ENCODE measurements at places on chromosomes 13 and 19.

- DNase-seq: no peak
Observed at GRCh38 chr13:112131081-112131712, 64.2 kb downstream of the SOX1 start.

DNA sequence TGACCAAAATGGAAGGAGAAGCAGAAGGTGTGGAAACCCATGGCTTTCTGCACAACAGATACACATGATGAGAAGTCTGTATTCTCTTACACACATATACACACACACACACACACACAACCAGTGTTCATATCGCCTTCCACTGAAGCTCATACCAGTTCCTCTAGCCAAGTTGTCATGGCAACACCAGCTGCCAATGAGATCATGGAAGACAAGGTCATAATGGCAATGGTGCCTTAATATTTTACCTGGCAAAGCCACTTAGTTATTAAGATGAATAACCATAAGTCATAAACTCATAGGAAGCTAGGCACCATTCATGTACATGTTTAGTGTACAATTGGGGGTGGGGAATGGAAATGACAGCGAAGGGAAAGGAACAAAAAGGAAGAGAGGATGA lies 2.6 kb upstream of the DHRS12 start:
- DNase-seq: no peak

DNA sequence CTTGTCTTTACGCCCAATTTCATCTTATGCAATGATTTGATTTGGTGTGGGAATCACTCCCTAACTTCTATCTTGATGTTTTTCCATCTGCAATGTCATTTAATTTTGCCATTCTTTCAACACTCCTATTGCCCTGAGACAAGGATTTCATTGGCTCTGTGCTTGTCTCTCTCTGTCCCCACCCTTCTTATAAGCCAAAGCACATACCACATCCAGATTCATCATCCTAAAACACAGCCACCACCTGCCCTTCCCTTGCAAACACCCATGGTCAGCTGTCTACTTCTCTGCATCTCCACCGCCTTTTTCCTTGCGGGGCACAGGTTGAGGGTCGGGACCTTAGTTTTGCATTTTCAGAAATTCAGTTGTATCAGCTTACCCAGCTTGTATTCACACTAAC lies 225.8 kb upstream of the SOX21 start:
- DNase-seq: no peak

- no peak for DNase-seq
Observed at GRCh38 chr19:45526143-45526542, 18.9 kb downstream of the VASP start.

GRCh38 chr19:46202872-46203860 lies 26.4 kb upstream of the IGFL1 start:
- DNase-seq: no peak

- peak; percentile 28 for DNase-seq
Observed at GRCh38 chr13:44573790-44574465, 2.2 kb downstream of the TSC22D1 start.

DNA sequence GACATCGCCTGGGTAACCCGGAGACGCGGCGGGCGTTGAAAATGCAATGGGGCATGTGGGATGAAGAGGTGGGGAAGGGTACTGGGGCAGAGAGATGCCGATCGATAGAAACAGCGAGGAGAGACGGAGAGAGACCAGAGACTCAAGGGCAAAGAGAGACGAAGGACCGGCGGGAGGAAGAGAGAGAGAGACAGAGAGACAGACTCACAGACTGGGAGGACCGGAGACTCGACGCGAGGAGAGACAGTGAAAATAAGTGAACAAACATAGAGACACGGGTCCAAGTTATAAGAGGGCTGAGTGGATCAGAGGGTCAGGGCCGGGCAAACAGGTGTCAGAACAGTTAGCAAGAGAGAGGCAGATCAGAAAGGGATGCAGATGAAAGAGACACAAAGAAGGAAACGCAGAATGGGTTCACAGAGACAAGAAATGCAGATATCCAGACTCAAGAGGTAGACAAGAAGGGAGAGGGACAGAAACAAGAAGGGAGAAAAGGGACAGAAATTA lies 576 bp upstream of the MZF1 start:
- DNase-seq: no peak

GRCh38 chr19:48413879-48414587 lies 20.6 kb downstream of the GRIN2D start:
- no peak for DNase-seq

DNA sequence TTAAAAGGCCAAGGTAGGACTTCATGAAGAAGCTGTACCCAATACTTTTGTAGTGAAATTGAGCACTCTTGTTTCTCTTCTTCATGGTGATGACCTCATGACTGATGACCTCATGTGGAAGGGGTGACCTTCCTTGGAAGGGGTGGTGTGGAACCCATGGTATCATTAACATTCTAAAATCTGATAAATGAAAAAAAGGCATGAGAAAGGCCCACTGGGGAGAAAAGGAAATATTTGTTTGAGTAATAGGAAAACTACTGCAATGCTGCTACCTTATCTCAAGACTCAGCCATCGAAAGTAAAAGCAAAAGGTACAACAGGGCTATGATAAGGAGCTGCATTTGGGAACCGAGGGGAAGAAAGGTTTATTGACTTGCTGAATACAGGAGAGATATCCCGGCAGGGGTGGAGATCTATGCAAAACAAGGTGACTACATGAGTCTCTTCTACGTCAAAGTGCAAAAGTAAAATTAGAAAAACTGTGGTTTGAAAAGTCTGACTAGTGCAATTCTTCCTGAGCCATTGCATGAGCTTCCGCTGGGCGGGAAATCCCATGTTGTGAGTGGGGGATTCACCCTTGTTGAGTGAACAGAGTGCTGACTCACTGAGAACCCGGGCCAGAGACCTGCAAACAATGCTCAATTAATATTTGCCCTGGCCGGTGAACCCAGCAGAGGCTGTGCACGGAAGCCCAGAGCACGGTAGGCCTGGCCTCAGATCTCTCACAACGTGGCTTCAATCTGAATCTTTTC lies 138.9 kb upstream of the RFC3 start:
- DNase-seq: no peak

GRCh38 chr19:800360-801029 lies 3.2 kb downstream of the PTBP1 start:
- no peak for DNase-seq

DNA sequence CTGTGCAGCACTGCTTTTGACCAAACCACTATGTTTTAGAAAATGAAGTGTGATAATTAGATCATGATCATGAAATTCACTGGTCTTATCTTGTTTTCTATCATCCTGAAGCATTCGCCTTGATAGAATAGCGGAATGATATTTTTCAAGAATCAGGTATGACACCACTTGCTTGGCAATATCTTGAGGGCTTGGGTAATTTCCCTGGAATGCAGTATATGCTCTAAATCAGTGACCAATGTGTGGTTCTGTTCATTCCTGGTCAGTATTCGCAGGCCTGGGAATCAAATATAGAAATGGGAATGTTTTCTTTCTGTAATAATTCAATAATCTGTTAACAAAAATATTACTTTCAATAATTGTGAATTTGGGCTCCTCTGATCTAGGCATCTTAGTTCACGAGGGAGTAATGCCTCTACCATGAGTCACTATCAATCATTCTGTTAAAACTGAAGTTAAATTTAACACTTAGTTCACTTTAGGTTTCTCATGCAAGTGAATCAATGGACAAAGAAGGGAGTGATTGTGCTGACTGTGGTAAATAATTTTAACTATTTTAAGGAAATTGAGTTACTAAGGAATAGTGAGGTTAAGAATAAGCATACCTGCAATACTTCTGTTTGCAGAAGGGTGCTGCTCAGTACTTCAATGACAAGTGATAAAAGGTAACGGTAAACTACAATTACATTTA lies 137.9 kb downstream of the PCDH20 start:
- no peak for DNase-seq

- DNase-seq: no peak
Observed at GRCh38 chr13:85095418-85096272, 703.6 kb downstream of the SLITRK6 start.

DNA sequence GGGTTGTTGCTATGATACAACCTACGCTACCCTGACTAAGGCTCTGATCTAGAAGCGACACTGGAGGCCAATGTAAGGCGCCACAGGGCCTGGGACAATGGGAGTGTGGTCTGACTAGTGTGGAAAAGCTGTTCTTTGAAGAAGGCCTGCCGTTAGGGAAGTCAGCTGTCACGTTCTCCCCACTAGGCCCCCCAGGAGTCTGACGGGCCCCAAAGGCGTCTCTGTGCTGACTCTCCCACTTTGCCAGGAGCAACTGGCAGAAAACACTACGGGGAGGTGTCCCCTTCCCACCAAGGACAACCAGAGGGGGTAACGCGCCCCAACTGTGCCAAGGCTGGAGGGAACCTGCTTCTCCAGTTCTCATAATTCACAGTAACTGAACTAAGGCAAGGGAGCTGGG lies 25.3 kb upstream of the EIF3G start:
- no peak for DNase-seq

DNA sequence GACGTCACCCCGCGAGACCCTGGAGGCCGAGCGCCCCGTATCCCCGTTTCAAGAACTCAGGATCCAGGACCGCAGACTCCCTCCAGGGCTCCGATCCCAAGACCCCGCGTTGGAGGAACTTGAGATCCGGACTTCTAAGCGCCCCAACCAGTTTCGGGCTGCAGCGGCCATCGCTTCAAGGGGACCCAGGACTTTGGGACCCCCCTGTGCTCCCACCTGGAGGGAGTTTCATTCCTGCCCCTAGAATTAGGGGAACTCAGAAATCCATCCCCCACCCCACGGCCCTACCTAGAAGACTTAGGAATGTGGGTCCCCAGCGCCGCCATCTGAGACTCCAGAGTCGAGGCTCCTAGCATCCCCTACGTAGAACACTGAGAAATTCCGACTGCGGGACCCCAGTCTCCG lies 400 bp downstream of the PLEKHG2 start:
- DNase-seq: no peak

DNA sequence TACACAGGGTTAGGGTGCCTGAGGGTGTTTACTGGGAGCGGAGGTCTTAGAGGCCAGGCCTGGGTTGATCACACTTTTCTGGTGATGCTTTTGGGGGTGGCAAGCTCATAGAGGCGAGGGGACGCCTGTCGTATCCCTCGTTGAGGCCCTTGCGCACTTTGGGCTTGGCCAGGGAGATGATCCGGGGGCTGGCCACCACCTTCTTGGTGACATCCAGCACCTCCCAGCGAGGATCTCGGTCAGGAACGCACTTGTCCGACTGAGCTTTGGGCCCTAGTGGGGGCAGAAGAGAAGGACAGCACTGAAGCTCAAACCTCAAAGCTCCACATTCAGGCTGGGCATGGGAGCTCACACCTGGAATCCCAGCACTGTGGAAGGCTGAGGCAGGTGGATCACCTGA lies 17.6 kb upstream of the MIER2 start:
- no peak for DNase-seq

DNA sequence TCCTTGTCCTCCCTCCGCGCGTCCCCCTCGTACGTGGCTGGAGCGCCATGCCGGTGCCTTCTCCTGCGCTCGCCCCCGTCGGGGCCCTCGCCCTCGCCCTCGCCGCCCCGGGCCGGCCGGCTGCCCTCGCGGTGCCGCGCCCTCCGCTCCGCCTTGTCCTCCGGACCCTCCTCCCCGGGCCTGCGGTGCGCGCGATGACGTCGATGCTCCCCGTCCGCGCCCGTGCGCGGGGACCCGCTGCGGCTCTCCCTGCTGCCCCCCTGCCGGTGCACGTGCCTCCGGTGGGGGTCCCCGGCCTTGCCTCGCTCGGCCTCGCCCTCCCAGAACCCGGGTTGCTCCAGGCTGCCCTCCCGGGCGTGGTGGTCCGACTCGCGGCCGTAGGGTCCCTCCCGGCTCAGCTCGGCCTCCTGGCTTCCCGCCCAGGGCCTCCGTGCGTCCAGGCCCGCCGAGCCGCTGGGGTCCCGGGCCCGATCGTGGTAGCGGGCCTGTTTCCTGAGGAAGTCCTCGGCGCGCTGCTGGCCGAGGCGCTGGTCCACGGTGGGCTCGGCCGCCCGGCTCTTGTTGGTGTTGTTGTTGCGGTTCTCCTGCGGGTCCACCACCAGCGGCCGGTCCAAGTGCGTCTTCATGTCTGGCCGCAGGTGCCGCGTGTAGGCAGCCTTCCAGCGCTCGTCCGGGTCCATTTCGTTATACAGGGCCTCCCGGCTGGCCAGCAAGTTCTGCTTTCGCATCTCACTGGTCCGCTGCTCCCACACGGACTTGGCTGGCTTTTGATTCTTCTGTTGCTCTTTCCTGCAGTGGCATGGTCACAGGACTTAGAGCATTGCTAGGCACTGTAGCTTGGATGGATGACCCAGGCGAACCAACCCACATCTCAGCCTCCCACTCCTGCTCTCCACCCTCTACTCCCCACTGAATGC lies 148.6 kb downstream of the IER2 start:
- no peak for DNase-seq

- no peak for DNase-seq
Observed at GRCh38 chr13:31860002-31860401, 120.7 kb downstream of the RXFP2 start.

- DNase-seq: no peak
Observed at GRCh38 chr13:50116430-50116973, 101.3 kb downstream of the KCNRG start.

GRCh38 chr13:78131811-78132210 lies 213.2 kb upstream of the EDNRB start:
- no peak for DNase-seq

GRCh38 chr13:71827241-71827640 lies 39.8 kb downstream of the DACH1 start:
- DNase-seq: no peak

DNA sequence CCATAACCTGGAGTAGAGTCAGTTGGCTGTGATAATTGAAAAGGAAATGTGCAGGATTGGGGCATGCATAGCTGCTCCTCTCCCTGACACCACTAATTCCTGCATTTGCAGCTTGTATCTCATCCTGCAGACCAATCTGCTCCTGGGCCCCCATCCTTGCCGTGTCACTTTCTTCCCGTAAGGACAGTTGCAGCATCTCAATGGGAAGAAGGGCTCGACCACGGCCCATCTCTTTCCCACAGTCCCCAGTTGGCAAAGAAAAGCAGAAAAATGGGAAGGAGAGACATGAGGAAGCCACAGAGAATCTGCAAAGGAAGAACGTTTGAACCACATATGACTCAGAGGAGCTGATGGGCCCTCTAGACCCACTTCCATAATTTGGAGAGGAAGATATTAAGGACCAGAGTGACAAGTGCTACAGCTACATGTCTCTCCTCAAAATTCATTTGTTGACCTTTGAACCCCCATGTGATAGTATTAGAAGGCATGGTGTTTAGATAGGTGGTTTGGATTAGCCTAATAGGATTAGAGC lies 1.8 kb upstream of the SIGLEC12 start:
- no peak for DNase-seq

DNA sequence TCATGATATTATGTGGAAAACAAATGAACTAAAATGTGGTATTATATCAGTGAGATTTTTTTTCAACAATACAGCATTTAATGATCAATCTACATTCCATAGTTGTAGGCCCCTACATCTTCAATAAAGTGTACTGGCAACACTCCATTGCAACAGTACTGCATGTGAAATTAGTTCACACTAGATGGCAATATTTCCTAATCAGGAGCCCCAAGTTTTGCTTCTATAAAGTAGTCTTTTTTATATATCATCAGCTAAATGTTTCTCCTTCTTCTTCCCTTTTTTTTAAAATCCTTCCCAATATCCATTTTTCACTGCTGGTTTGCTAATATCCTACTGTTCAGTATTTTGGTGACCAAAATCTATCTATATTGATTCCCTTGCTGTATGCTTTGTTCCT lies 528.3 kb upstream of the ATXN8OS start:
- no peak for DNase-seq
